Left hindlimb (tissue), 1 donor: ENCODE measurements at places on chromosomes 12 and 14.

- DNase-seq: no peak
These were observed 23.4 kb upstream of the PRIMA1 start for GRCh38 chr14:93811676-93812075.

- no peak for DNase-seq
These were observed 8.5 kb upstream of the PRKAB1 start for GRCh38 chr12:119659289-119659897.

DNA sequence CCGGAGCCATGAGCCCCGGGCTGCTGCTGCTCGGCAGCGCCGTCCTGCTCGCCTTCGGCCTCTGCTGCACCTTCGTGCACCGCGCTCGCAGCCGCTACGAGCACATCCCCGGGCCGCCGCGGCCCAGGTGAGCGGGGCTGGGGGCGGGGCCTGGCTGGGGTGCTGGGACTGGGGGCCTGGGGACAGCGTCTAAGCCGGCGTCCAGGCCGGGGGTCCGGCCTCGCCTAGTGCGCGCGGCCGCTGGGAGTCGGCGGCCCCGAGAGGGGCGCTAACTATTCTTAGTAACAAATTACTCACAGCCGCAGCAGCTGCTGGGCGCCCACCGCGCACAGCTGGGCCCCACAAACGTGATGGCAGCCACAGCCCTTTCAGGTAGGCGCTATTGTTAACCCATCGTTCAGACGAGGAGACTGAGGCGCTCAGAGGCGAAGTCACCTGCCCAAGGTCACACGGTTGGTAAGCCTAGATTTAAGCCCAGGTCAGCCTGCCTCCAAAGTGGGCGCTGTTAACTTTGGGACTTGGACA, 374 bp downstream of the CYP46A1 start:
- DNase-seq: no peak

GRCh38 chr14:80987235-80988032, 32.0 kb downstream of the TSHR start:
- DNase-seq: peak; percentile 43

GRCh38 chr14:92472860-92473259, 40.7 kb upstream of the RIN3 start:
- no peak for DNase-seq

DNA sequence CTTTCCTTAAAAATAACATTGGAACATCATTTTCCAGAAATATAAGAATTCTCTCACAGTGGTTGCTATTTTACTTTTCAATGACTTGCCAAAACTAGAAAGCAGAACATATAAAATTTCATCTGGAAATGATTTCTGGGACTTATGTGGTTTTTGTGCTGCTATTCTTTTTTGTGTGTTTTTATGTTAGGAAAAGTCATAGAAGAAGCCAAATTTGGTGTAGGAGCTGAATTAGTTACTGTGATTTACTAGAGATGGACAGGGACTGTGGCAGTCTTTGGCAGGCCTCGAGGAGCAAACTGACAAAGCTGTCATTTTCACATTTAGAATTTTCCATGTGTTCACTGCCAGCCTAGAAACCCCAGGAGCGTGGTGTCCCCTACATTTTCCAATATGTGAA, 38.3 kb upstream of the LDHB start:
- DNase-seq: peak; percentile 68

DNA sequence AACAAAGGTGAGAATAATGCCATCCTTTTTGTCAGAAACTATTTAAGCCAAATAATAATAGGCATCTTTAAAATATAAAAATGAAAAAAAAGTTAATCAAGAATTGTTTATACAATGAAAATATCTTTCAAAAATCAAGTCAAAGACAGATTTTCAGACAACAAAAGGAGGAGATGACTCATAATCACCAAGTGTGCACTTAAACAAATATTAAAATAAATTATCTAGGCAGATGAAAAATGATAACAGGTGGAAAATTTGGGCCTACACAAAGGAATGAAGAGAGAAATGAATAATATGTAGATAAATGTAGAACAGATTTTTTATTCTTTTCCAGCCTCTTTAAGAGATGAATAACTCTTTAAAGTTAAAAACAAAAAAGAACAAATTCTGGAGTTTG, 250.0 kb upstream of the PLEKHG7 start:
- DNase-seq: no peak

DNA sequence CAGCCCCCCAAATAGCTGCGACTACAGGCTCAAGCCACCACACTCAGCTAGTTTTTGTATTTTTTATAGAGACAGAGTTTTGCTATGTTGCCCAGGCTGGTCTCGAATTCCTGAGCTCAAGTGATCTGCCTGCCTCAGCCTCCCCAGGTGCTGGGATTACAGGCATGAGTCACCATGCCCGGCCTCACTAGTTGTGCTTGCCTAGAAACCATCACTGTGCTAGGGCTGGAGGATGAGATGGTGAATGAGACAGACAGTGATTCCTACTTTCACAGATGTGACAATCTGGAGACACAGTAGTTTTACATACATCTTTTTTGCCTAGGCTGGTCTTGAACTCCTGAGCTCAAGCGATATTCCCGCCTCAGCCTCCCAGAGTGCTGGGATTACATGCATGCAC, 7.5 kb upstream of the MSI1 start:
- DNase-seq: no peak

DNA sequence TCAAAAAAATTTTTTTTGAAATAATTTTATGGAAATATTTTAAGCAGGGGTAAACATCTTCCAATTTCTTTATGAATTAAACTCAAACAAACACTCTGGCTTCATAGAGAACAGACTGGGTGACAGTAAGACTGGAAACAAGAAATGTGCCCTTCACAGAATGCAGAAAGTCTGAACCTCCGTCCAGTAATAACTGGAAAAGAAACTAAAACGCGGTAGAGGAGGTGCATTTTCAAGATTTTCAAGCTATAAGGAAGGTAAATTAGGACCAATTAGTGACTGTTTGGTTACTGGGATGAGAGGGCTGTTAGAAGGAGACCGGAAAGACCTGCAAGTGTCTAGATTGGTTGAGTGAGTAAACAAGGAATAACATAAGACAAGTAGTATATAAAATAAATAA, 245.7 kb downstream of the CEP128 start:
- DNase-seq: no peak

DNA sequence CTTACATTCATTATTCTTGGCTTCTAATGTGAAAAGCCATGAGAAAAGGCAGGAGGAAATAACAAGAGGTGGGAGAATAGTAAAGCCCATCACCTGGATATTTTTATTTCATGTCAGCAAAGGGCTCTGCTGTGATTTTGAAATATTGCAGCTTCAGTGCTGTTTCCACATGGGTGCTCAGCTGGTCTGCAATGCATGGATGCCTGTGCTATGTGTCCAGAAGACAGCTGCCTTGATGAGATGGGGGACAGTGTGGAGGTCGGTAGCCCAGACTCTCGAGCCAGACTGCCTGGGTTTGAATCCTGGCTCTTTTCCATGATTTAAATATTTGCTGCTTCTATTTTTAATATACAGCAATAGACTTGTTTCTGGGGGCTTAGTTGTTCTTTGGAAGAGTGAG, 477.5 kb upstream of the GARIN6 start:
- DNase-seq: no peak

GRCh38 chr12:57882575-57882974, 36.0 kb upstream of the CTDSP2 start:
- no peak for DNase-seq

- no peak for DNase-seq
These were observed 10.5 kb downstream of the TCL1B start for GRCh38 chr14:95696741-95697140.
